ENCODE measurements at places on chromosomes 2 and 18.

- no peak for DNase-seq
Observed at GRCh38 chr2:49194701-49195100, 40.4 kb upstream of the FSHR start.

DNA sequence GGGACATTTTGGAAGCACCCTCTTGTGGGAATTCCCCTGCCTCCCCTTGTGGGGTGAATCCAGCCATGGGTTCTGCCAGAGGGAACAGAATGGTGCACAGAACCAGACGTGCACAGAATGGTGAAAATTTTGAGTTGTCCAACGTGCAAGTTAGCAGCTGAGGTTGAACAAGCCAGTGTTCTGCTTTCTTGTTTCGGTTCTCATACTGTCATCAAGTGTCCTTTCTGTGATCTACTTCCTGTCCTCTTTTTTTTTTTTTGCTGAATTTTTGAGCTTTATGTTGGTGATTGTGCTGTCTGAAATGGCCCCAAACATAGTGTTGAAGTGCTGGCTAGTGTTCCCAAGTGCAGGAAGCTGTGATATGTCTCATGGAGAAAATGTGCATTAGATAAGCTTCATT, 21.5 kb upstream of the REEP1 start:
- no peak for DNase-seq

DNA sequence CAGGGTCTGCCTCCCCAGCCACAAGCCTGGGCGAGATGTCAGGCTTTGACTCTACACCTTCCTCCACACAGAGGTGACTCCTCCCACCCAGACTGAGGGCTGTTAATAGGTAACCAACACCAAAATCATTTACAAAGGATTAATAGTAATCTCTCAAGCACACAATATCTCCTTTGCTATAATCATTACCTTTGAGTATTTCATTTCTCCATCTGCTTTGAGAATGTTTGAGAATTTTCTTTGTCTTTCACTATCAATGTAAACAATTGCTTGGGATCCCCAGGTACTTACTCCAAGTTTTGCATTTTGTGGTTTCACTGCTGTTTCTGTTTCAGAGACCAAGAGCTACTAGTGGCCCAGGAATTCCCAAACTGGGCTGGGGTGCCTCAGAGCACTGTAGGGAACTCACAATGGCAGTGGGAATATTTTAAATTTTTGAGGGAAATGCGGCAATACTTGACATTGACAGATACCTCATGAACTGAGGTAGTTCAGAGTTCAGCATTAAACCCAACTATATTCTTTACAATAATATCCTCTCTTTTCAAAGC, 166.4 kb upstream of the MGAT5 start:
- DNase-seq: peak; percentile 40

GRCh38 chr2:20611077-20611843, 39.6 kb downstream of the HS1BP3 start:
- no peak for DNase-seq

DNA sequence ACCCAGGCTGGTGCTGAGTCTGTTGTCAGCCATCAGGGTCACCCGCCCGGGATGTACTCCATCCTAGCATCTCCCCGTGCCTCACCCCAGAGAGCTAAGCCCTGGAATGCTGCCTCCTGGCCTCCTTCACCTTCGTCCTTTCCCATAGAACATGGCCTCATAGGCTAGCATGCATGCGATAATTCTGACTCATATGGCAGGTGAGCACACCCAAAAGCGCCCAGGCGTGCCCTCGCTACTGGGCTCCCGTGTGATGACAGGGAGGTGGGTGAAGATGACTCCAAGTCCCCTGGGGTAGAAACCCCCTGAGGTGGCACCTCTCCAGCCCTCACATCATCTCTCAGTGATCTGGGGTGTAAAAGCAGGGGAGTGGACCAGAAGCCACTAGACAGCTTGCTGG, 7.3 kb downstream of the SPR start:
- no peak for DNase-seq

DNA sequence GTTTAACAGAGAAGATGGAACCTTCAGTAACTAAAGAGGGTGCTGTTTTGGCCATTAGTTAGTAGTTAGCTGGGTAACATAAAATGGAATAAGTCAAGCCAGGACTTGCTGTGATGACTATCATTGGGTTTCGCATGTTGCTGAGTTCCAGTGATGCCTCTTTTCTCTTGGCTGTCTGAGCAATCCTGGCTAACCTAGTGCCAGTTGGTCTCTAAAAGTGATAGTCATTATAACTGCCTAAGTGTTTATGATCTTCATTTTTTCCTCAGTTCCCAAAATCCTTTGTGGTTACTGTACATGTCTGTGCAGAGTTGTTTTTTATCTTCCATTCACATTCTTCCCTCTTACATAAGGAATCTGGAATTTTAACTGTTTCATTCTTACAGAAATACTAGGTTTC, 33.4 kb downstream of the WDR43 start:
- no peak for DNase-seq

DNA sequence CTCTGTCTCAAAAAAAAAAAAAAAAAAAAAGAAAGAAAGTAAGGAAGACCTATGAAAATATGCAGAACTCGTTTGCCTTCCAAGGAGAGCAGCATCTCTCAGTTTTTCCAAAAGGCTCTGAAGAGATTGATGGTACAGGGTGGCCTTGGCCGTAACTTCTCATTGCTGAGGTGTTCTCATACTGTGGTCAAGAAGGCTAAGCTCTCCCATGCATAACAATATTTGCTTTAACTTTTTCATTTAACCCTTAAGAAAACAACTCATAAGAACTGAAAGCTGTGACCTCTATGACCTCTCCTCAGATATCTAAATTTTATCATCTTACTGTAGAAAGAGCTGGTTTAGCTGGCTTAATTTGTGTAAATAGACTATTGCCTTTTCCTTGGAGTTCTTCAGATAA, 37.1 kb upstream of the GATA6 start:
- DNase-seq: no peak

- no peak for DNase-seq
Observed at GRCh38 chr2:81396417-81397019, 1092.0 kb upstream of the LRRTM1 start.

DNA sequence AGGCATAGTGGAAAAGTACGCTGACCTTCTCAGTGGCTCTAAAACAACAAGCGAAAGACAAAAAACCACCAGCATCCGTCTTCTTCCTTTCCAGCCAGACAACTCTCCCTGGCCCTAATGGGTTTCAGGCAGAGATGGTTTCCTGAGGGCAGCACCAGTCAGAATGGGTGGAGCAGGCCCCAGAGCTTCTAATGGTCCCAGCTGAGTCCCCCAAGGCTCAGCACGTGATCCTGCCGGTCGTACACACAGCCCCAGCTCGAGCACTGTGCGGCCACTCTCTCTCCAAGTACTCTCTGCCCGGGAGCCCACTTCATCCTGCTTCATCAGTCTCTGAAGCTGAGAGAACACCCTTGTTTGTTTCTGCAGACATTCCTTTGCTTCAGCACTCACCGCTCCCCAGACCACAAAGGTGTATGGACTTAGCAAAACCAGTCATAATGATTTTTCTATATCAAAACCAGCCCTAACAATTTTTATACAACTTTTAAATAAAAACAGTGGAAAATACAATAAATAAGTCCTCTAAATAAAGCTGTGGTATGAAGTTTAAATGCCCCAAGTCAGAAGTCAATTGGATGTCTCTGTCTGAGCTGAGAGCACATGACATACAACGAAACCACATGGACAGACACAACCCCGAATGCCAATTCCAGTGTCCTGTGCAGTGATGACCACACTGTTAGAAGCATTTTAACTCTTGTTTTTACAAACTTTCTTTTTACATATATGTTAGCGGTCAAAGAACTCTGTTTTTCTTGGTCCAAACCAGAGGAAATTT, 63.9 kb downstream of the PARD6G start:
- DNase-seq: no peak

GRCh38 chr2:182891611-182892010, 25.2 kb upstream of the FRZB start:
- DNase-seq: no peak

- no peak for DNase-seq
Observed at GRCh38 chr2:60319031-60319547, 234.4 kb downstream of the BCL11A start.

DNA sequence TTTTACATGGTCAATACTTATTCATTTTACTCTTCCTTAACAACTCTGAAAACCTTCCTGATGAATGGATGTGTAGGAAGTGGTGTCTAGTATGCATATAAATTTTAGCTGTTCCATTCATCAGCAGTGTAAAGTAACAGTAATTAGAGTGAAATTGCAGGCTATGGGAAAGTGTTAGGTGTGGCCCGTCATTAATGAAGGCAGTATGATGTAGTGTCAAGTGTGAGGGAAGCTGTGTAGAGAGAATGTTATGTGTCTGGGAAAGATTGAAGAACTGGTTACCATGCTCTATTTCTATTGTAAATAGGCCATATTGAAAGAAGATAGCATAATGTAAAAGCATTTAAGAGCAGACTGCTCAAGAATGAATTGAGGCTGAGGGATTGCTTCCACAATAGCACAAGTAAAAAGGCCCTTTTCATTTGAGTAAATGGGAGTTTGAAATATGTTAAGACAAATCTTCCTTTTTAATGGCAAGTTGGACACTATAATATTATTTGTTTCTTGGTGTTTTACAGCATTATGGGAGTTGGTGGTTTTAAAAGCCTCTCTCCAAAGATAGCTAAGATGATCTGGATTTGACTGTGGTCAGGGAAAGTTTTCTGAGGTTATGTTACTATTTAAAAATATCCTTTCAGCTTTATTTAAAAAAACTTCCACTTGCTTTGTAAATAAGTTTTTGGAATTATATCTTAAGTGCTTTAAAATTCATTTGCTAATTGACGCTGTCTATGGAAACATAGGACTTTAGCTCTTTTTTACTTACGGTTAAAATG, 401.0 kb upstream of the ZEB2 start:
- DNase-seq: no peak

GRCh38 chr18:50424877-50425690, 50.2 kb downstream of the SKA1 start:
- DNase-seq: no peak

DNA sequence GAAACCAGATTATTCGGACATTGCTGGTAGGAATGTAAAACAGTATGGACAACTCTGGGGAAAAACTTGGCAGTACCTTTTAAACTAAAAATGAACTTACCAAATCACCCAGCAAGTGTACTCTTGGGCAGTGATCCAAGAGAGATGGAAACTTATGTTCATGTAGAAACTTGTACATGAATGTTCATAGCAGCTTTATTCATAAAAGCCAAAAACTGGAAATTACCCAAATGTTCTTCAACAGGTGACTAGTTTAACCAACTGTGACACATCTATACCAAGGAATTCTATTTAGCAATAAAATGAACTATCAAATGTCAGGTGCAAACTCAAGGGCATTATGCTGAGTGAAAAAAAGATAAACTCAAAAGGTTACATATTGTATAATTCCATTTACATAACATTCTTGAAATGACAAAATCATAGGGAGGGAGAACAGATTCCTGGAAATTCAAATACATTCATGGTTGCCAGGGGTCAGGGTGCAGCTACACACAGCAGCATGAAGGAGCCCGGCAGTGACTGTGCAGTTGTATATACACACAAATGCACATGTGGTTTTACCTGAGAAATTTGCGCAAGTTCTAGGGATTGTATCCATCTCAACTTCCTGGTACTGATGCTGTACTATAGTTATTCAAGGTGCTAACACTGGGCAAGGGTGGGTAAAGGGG, 3.5 kb upstream of the RNU4ATAC start:
- DNase-seq: no peak

GRCh38 chr2:207939342-207940108, 85.8 kb downstream of the PLEKHM3 start:
- no peak for DNase-seq

DNA sequence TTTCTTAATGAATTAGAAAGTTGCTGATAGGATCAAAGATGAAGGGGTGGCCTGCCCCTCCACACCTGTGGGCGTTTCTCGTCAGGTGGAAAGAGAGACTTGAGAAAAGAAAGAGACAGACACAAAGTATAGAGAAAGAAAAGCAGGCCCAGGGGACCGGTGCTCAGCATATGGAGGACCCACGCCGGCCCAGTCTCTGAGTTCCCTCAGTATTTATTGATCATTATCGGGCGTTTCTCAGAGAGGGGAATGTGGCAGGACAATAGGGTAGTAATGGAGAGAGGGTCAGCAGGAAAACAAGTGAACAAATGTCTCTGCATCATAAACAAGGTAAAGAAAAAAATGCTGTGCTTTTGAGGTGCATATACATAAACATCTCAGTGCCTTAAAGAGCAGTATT, 144.3 kb downstream of the CCDC102B start:
- DNase-seq: no peak

GRCh38 chr2:230674966-230675672, 37.5 kb upstream of the CAB39 start:
- no peak for DNase-seq

GRCh38 chr2:104673225-104673624, 180.7 kb upstream of the POU3F3 start:
- DNase-seq: no peak

DNA sequence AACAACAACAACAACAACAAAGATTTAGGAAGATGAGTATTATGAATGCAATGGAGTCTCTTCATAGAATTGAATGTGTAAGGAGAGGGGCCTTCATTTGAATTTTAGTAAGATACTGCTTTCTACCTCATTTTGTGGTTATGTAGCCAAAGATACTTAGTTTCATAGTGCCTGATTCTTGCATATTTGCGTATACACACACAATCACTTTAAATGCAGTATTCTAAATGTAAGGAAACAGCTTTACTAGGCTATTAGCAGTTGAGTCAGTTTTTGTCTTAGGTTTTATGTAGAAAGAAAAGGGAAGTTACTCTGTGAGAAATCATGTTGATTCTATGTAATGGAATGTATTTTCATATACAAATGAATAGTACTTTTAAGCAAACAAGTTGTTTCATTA, 80.5 kb downstream of the HAUS1 start:
- no peak for DNase-seq

GRCh38 chr2:68721482-68722101, 13.0 kb upstream of the ARHGAP25 start:
- no peak for DNase-seq
